Activated CD4-positive, alpha-beta T cell treated with anti-CD3 and anti-CD28 coated beads for 1 hour (primary cell): ENCODE measurements at places on chromosomes 3 and 15.

DNA sequence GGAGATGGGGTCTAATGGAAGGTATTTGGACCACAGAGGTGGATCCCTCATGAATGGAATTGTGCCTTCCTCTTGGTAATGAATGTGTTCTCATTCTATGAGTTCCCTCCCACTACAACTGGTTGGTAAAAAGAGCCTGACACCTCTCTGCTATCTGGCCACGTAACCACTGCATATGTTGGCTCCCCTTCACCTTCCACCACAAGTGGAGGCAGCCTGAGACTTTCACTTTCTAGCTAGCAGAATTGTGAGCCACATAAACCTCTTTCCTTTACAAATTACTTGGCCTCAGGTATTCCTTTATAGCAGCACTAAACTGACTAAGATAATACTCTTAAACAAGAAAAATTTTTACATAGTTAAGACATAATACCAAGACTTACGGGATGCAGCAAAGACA, 155.3 kb downstream of the NR1I2 start:
- no peak for DNase-seq

DNA sequence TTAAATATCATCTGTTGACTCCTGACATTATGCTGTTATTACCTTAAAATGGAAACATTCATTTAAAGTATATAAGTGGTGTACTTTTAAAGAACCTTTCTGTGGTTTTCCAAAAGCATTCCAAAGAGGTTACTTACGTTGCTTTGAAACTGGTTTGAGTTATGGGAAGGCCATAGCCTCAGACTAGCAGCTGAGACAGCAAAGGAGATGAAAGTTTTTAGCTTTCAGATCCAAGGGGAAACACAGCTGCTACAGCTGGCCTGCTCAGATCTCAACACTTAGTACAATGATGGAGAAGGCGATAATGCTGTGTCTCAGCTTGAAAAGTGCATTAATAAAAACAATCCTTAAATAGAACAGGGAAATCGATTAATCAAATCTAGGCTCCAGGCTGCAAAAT, 921.1 kb downstream of the ROBO1 start:
- no peak for DNase-seq

DNA sequence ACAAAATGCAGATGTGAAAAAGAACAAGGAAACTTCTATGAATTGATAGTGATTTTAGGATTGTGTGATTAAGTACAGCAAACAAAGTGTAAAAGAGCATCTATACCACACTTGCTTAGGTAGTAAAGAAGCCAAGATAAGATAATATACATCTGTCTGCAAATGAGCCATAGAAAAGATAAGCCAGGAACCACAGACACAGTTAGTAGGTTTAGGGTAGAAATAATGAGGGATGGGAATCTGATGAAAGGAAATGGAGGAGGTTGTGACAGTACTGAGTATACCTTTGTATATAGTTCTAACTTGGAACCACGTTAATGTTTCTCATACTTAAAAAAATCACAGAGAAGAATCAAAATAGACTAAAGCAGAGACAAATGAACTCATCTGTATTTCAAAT, 54.0 kb downstream of the TCF12 start:
- no peak for DNase-seq

DNA sequence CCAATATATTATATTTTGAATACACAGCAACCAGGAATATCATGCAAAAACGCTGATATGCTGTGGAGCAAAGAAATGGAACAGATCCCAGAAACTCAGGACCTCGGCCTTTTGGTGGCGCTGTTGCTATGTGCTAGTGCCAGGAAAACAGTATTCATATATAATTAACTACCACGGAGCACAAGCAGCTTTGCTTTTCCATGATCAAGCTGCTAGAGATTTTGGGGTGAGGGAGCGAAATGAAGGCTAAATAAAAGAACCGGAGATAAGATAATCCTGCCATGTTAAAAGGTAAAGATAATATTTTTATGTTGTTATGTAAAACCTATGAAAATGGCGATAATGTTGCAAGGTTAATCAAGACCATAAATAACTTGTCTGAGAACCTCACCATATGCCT, 157.7 kb upstream of the FAM3D start:
- DNase-seq: no peak

- no peak for DNase-seq
Observed at GRCh38 chr3:24410860-24411259, 83.8 kb downstream of the THRB start.

- DNase-seq: no peak
Observed at GRCh38 chr3:15042936-15043335, 22.2 kb downstream of the MRPS25 start.

DNA sequence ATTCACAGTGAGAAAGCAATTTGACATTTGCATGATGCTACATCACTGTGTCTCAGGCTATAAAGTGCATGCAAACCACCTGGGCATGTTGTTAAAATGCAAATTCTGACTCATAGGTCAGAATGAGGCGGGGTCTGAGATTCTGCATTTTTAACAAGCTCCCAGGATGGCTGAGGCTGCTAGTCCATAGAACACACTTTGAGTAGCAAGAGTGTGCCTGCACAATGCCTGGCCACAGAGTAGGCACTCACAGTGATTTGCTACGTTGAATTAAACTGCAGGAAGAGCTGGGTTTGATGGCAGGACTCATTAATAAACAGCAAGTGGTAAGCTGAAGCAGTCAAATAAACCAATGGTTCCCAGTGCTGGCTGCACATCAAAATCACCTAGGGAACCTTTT, 48.1 kb downstream of the NTRK3 start:
- DNase-seq: no peak

- DNase-seq: no peak
Observed at GRCh38 chr3:55059027-55059629, 131.3 kb upstream of the LRTM1 start.

- no peak for DNase-seq
Observed at GRCh38 chr3:183829466-183829865, 4.1 kb upstream of the MAP6D1 start.

- no peak for DNase-seq
Observed at GRCh38 chr3:80060664-80061063, 292.9 kb upstream of the ROBO1 start.

- DNase-seq: no peak
Observed at GRCh38 chr15:95857124-95857757, 473.3 kb upstream of the NR2F2 start.

GRCh38 chr15:82045179-82045891, 483 bp downstream of the MEX3B start:
- DNase-seq: no peak

DNA sequence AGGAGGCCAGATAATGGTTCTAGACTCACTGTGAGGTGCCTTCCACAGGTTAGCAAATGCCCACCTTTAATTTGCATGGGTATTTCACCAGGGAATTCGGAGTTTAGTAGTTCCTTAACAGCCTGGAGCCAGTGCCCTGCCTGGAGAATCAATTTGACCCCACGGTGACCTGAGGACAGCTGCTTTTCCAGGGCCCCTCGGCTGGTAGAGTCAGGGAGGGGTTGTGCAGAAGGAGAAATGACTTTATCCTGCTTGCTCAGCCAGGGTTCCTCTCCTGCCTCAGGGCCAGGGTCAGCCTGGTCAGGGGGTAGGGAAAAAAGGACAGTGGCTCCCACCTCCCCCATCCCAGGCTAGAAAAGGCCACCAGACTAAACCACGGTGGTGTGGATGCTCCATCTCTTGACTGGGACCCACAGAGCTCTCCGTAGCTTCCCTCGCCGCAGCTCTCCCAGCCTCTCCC, 12.0 kb downstream of the DLL4 start:
- no peak for DNase-seq

DNA sequence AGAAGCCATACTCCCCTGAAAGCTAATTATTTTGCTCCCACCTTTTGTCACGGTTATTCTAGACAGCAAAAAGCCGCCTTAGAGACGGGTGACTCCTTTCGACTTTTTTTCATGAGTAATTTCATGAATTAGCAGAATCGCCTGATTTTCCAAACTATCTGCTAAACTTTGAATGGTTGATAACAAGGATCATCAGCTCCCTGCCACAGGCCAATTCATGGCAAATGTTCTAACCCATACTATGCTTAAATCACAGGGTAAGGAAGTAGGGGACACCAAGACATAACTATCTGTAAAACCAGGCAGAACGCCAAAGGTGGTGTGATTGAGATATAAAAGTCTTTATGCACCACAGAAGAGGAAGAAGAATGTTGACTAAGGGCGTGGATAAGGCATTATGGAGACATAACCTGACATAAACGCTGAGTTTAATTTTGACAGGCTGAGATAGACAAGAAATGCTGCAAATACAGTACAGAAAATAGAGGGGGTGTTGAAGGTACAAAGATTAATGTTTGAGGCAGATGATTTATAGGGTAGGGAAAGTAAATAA, 891 bp upstream of the DMXL2 start:
- no peak for DNase-seq

- DNase-seq: no peak
Observed at GRCh38 chr15:81282911-81283310, 41.0 kb downstream of the STARD5 start.

DNA sequence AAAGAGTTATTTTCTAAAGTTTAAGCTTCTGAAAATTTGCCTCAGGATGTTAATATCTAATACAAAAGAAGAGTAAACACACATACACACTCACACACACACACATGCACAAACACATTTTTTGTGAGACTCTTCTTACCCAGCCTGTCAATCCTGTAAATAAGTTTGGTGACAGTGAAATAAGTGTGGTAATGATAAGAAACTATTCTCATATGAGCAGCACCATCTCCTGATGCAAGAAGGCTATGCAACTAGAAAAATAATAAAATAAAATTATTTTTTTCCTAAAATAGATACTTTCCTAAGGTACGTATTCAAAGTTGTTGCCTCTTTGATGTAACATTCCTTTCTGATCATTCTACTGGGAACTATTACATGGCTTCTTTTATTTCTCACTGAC, 155.1 kb downstream of the MECOM start:
- DNase-seq: no peak

DNA sequence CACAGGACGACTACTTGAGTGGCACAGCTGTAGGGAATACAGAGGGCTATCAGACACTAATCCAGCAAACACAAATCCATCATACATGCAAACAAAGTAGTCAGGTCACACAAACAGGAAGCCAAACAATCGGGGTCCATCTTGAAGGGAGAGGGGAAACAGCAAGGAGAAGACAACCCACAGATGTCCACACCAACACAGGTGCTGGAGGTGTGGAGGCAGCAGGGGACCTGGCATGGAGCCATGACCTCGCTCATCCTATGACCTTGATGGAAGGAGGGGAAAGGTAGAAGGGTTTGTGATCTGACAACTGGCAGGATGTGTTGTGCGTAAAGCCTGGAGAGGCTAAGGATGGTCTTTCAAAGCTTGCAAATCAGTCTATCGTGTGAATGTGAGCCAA, 39.9 kb upstream of the SKOR1 start:
- DNase-seq: no peak

GRCh38 chr15:74345051-74345450, 22.4 kb downstream of the CYP11A1 start:
- no peak for DNase-seq

GRCh38 chr3:40299721-40300335, 9.7 kb upstream of the EIF1B start:
- DNase-seq: no peak

DNA sequence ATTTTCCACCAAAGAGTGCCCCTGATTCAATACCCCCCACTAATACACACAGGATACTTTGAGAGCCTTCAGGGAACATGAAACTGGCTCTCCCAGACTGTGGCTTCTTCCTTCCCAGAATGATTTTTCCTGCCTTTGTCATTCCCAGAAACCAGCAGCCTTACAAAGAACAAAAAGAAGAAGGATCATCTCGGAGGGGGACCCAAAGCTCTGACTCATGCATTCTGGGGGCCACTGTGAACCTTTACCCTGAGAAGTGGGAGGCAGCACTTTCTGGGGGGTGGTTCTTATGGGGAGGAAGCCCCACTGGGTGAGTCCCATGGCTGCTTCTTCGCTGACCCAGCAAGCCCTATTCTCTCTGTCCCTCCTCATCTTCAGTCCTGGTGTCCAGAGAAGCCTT, 44.7 kb upstream of the RAD18 start:
- DNase-seq: no peak

GRCh38 chr3:168495270-168495669, 399.5 kb upstream of the GOLIM4 start:
- DNase-seq: no peak

GRCh38 chr15:59739557-59740186, 50.6 kb upstream of the BNIP2 start:
- no peak for DNase-seq

DNA sequence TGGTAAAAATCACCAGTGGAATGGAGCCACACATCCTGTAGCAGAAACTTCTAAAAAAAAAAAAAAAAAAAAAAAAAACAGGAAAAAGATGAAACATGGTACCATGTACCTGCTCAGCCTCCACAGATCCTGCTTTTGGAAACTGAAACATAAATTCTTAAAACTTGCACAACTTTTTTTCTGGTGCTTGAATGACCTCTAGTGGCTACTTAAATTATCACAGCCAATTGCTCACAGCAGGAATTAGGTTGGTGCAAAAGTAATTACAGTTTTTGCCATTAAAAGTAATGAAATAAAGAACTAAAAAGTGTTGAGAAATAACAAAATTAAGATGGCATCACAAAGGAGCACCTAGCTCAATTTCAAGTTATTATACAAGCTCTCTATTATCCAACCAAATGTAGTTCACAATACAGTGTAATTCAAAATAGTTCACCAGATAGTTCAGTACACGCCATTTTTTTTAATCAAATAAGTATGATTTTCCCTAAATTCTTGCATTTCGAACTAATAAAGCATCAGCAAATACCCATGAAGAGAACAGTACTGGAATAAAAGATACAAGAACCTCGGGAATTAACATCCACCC, 80.6 kb downstream of the ULK4 start:
- DNase-seq: no peak

GRCh38 chr3:99851955-99852354, 34.3 kb downstream of the CMSS1 start:
- no peak for DNase-seq

DNA sequence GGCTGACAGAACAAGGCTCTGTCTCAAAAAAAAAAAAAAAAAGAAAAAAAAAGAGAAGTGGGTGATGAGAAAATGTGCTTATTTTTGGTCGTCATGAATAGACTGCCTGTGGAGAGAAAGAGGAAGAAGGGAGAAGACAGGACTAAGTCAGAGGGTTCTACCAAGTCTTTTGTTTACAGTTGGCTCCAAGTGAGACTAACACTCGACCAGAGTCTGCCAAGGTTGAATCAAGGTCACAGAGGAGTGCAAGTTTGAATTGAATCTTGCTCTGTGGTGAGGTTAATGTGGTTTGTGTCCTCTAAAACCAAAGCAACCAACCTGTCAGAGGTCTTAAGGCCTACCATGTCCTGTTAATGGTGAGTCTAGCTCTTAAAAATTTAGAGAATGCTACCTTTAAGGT, 334.1 kb upstream of the GRM7 start:
- no peak for DNase-seq

DNA sequence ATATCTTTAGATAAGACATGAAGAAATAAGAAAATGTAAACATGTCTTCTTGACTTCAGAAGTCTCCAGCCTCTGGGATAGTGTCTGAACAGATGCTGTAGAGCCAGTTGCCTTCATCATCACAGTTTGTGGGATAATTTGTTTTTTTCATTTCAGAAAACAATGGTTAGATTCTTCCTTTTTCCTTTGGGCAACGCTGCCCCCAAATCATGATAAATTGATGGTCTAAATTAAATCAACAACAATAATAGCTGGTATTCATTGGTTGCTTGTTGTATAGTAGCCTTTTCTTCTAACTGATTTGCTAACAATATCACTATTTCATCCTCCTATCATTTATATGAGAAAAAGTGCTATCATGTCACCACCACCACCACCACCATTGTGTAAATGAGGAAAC, 12.6 kb upstream of the SHQ1 start:
- no peak for DNase-seq

GRCh38 chr3:195446359-195446758, 3.5 kb upstream of the ACAP2 start:
- no peak for DNase-seq

GRCh38 chr3:176428552-176428951, 768.7 kb downstream of the TBL1XR1 start:
- DNase-seq: no peak
